ENCODE measurements at places on chromosomes 12 and 14.

- peak; percentile 10 for DNase-seq
Measured at GRCh38 chr12:53299101-53299453, 418 bp upstream of the MYG1 start.

DNA sequence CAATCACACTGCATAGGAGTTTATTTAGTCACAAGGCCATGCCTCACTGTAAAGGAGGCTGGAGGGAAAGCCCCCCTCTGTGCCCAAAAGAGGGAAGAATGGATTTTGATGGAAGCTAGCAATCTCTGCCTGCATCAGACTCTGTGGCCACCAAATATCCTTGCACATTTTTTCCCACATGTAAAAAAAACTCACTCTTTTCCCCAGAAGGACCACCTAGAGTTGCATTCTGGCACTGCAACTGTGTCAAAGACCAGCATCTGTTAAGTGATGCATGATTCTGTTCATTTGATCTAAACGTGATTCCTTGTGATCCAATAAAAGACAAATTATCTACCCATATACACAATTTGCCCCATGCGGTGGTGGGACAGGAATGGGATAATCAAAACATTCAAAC, 8.0 kb downstream of the RHOJ start:
- DNase-seq: no peak

DNA sequence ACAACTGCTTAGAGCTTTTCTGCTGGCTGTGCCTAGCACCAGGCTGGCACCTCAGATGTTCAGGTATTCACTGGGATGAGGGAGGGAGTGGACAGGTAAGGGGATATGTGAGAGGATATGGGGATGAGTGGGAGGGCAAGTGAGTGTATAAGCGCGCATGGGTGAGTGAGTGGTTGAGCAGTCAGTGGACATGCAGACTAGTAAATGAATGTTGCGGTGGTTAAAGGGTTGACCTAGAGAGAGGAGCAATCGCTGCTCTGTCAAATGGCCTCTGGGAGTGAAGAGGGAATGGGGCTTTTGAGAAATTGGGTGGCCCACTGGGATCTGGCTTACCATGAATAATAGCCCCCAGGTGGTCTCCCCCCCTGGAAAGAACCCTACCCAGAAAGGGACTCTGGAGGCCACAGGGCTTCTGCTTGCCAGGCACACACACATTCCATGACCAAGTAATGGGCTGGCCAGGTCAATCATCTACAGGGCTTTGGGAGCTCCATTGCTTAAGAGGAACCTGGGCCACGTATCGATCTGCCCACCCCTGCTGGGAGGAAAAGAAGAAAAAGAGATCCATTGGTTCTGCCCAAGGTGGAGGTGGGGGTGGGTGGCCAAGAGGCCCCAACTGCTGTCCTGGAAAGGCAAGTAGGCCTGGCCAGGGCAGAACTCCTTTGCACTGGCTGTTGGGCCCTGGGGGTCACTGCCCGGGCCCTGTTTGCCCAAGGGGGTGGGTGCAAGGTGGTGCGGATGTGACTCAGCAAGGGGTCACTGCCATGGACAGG, 30.8 kb upstream of the ZFP36L1 start:
- DNase-seq: no peak

DNA sequence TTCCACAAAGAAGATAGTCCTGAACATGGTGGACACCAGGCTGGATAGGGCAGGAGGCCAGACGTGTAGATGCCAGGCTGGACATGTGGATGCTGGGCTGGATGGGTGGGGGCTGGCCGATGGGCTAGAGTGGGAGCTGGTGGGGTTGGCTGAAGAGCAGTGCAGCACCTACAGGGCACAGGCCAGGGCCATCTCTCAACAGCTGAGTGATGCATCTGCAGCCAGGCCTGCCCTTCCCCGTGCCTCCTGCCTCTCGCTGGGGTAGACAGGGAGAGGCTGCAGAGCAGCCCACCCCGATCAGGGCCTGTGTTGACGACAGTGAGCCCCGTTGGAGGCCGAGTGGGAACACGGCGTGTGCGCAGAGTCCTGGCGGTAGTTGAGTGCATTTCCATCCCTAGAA, 39.3 kb downstream of the EP400 start:
- no peak for DNase-seq

- DNase-seq: no peak
Measured at GRCh38 chr12:25089738-25090137, 105.2 kb downstream of the DNAI7 start.

GRCh38 chr14:100754020-100754419, 27.3 kb downstream of the DLK1 start:
- no peak for DNase-seq

GRCh38 chr14:26860111-26860510, 262.3 kb upstream of the NOVA1 start:
- DNase-seq: no peak

DNA sequence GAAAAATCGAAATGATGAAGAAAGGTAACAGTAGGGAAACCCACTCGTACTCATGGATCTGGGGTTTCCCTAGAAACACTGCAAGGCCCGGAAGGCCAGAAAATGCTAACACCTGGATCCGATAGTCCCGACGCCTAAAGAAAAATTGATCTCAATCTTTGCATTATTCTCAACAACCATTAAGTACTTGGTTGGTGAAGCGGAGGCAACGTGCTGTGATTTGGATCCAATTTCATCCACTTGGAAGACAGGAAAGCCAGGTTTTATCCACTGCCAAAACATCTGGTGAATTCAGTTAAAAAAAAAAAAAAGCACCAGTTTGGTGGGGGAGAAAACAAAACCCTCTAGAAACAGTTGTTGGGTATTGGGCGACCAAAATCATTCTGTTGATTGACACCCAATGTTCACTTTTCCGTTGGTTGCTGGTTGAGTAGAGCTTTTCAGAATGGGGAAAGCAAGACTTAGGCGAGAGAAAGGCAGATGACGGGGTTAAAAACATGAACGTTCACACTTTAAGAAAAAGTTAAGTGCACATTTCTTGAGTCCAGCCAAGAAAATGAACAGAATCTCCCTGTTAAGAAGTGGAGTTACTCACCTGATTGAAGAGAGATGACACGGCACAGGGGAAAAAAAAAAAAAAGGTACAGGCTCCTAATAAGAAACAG, 41.9 kb upstream of the MED13L start:
- no peak for DNase-seq

GRCh38 chr12:53069621-53070410, 9.4 kb downstream of the SPRYD3 start:
- DNase-seq: no peak

GRCh38 chr14:89773151-89773550, 181.4 kb downstream of the EFCAB11 start:
- no peak for DNase-seq

- DNase-seq: no peak
Measured at GRCh38 chr12:92028441-92028709, 117.3 kb downstream of the BTG1 start.

GRCh38 chr12:7265251-7265650, 38.6 kb upstream of the ACSM4 start:
- no peak for DNase-seq

- DNase-seq: no peak
Measured at GRCh38 chr14:75215520-75215919, 39.1 kb upstream of the TMED10 start.

DNA sequence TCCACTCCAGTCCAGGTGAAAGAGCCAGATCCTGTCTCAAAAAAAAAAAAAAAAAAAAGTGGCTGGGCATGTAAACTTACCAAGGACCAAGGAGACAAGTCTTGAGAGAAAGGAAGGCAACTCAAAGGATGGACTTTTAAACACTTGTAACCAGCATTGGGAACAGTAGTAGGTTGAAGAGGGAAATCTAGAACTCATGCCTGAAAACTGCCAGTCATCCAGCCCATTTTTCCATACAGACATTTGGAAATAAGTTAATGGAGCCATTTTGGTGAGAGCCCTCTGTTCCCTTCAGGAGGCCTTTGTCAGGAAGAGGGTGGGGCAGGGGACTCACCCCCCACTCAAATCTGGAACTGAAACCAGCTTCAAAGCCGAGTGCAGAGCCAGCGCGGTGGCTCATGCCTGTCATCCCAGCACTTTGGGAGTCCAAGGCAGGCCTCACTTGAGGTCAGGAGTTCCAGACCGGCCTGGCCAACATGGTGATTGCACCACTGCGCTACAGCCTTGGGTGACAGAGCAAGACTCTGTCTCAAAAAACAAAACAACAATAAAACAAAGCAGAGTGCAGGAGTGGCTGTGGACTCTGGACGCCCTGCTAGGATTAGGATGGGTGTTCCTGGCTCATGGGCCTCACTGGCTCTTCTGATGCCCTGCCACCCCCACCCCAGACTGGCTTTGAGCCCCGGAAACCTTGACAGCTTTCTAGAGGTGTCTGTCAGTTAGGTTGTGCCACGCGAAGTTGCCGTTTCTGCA, 1.6 kb upstream of the MLXIP start:
- DNase-seq: no peak

- no peak for DNase-seq
Measured at GRCh38 chr12:14628771-14629170, 61.1 kb upstream of the PLBD1 start.

DNA sequence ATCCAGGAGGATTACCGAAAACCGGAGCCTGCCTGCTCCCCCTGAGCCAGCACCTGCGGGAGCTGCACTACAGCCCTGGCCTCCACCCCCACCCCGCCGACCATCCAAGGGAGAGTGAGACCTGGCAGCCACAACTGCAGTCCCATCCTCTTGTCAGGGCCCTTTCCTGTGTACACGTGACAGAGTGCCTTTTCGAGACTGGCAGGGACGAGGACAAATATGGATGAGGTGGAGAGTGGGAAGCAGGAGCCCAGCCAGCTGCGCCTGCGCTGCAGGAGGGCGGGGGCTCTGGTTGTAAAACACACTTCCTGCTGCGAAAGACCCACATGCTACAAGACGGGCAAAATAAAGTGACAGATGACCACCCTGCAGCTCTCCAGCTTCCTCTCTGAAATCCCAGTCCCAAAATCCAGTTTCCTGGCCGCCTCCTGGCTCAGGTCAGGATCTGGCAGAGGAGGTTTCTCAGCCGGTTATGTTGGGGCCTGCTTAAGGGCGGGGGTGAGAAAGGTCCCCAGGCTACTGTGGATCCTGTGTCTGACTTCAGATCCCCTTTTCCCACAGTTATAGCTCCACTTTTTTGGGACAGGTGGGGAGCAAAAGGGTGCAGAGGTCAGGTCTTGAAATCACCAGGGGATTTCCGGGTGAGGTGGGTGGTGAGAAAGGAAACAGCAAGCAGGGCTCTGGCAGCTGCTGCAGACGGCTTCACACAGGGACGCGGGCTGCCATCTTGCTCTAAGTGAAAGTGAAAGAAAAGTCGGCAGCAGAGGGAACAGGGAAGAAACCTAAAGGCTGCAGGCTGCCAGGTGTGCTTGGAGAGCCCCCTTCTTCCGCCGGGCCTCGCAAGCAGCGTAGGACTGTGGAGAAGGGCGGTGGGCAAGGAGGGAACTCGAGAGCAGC, at the start of gene TAPBPL:
Gene TAPBPL (plus strand): TSS at position 695 of the 897 bp plus-strand sequence. CDS start 207 bp downstream, outside the sequence.
- DNase-seq: peak; percentile 60

DNA sequence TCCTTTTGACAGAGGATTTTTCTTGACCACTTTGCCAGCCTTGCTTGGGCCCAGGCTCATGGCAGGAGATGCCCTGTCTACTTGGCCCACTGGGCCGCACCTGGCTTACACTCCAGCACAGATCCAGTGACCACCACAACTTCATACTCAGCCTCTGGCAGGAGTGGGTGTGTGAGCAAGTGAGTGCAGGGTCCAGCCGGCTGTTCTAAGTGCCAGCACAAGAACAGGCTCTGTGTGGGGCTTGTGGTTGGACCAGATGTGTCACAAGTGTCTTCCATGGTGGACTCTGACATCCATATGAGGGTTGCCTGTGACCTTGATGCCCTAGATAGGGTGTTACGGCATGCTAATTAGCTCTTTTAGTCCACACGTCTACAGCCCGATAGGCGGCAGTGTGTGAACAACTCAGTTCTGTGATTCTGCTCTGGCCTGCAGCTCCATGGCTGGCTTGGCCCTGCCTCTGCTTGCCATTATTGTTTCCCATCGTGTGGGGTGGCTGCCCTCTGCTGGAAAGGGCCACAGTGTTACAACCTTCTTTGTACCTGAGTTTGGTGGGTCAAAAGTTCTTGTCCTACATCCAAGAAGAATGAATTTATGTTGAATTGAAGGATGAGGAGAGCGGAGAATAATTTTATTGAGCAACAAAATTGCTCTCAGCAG, 1089.1 kb downstream of the SLC6A15 start:
- DNase-seq: no peak

- DNase-seq: no peak
Measured at GRCh38 chr12:130574402-130574801, 141.7 kb downstream of the RIMBP2 start.

DNA sequence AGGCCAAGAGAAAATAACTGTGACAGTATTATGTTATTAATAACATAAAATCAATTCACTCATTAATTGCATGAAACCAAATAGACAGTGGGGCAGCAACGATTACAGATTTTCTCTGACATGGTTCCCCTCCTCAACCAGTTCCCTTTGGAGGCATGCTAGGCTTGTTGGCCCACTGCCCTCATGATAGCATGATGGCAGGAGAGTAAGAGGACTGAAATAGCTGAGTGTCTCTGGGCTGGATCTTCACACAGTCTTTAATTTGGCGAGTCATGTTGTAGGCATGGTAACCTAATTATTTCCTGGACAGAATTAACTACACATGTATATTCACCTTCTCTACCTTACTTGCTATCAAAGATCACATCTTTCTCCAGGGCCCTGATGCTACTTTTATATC, 266.2 kb upstream of the PELI2 start:
- DNase-seq: no peak

- DNase-seq: no peak
Measured at GRCh38 chr14:105924951-105925591, 398.7 kb downstream of the TMEM121 start.

Data from stimulated activated CD4-positive, alpha-beta T cell treated with anti-CD3 and anti-CD28 coated beads, TNF-alpha, amount 100 ng/mL, for 1 hour (primary cell).